ENCODE measurements at places on chromosomes 12 and 14.
A peak's percentile ranks its signal among the peaks of the same experiment; 100 is the strongest.

GRCh38 chr12:75137896-75138295 lies 71.7 kb downstream of the KCNC2 start:
- DNase-seq, result no peak

DNA sequence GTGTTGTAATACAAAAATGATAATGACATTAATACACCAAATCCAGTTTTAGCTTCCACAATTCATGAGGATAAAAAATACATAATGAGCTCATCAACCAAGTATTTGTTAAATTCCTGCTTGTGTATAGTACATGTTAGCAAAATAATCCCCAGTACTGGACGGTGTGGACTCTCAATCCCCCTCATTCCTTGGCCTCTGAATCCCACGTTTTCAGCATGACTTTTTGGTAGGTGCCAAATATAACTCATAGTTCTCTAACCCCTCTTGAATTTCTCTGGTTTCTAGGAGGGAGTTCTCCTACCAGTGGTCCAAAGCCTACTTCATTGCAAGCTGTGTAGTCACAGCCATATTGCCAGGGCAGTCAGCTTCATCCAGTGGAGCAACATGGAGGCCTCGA lies 41.4 kb upstream of the EPS8 start:
- DNase-seq, result peak; percentile 64

- no peak for DNase-seq
These were observed 512 bp downstream of the PDE1B start for GRCh38 chr12:54549774-54550451.

DNA sequence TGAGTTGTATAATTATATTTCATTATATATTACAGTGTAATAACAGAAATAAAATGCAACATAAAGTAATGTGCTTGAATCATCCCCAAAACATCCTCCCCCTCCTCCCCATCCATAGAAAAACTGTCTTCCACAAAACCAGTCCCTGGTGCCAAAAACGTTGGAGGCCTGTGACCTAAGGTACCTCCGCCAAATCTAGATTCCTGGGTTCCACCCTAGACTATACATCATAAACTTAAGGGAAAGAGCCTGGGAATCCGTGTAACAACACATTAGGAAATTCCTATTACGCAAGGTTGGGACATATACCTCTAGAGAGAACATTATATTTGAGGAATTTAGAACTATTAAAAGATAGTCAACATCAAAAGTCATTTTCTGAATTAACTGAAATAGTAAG lies 38.0 kb downstream of the SPPL3 start:
- no peak for DNase-seq

DNA sequence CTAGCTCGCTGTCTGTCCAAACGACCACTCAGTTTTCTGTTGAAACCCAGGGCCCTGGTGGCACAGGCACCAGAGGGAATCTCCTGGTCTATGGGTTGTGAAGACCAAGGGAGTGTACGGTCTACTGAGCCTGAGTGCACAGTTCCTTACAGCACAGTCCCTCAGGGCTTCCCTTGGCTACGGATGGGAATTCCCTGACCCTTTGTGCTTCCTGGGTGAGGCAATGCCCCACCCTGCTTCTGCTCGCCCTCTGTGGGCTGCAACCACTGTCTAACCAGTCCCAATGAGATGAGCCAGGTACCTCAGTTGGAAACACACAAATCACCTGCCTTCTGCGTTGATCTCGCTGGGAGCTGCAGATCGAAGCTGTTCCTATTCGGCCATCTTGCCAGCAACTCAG lies 22.6 kb downstream of the GPHN start:
- DNase-seq, result no peak
